ENCODE measurements at places on chromosomes 1 and 21.

GRCh38 chr1:20837554-20838192, 50.6 kb upstream of the HP1BP3 start:
- no peak for DNase-seq

GRCh38 chr1:234551032-234551378, 59.0 kb downstream of the IRF2BP2 start:
- DNase-seq: no peak

- no peak for DNase-seq
These were observed 32.6 kb upstream of the RGS8 start for GRCh38 chr1:182716740-182717720.

- DNase-seq: no peak
These were observed 82.6 kb downstream of the OLFML2B start for GRCh38 chr1:161940866-161941591.

DNA sequence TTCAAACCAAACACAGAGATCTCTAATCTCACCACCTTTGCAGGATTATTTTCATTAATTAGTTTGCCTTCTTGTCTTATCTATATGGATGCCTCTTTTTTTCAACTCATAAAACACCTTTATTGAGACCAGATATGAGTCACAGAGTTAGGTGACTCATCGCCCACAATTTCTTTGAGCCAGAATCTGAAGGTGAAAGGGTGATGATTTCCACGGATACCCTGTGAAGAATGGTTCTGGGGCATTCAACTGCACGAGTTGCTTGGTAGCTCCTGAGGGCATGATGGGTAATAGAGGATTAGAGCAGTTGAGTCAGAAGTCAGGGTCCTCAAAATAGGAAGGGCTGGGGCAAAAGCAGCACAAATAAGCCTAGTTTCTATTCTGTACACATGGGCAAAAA, 128.2 kb downstream of the TBX19 start:
- no peak for DNase-seq

- no peak for DNase-seq
These were observed 1191.0 kb upstream of the NCAM2 start for GRCh38 chr21:19807201-19807600.

DNA sequence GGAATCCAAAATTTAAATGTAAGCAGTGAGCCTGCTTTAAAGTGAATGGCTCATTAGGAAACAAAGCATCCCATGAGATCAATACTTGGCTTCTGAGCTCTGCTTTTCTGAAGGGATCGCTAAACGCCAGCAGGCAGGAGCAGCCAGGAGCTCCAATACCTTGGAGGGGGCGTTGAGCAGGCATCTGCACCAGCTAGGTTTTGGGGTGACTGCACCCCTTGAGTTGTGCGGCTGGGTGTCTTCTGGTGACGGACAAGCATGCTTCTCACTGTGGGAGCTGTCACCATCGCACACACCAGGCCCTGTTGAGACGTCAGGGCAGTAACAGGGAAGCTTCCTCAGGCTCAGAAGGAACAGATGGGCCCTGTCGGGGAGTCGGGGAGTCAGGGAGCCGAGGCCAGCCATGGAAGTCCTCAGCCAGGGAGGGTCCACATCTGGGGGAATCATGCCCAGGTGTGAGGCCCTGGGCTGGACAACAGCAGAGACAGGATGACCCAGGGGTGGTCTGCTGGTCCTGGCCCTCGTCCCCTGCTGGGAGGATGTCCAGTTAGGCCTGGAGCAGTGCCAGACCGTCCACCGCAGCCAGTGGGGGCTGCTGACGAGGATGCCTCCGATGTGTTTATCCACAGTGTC, 57.9 kb upstream of the ADARB1 start:
- no peak for DNase-seq

DNA sequence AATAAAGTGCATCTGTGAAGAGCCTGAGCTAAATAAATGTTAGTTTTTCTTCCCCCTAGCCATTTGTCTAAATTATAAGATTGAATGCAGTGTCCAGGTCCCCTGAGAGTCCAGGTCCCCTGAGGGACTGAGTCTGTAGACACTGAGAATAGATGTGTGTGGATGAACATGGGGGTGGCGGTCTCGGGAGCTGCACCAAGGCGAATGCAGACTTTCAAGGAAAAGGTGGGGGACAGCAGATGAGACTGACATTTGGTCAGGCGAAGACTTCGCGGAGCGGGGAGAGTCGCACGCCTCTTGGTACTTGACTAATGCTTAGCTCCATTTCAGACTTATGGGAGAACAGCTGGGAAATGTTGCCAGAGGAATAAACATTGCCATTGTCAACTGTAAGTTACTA, 17.7 kb upstream of the MX2 start:
- no peak for DNase-seq

- no peak for DNase-seq
These were observed 15.1 kb downstream of the LCA5L start for GRCh38 chr21:39430457-39430856.

- DNase-seq: peak; percentile 2
These were observed 43.3 kb downstream of the LRRC53 start for GRCh38 chr1:74468982-74469603.

DNA sequence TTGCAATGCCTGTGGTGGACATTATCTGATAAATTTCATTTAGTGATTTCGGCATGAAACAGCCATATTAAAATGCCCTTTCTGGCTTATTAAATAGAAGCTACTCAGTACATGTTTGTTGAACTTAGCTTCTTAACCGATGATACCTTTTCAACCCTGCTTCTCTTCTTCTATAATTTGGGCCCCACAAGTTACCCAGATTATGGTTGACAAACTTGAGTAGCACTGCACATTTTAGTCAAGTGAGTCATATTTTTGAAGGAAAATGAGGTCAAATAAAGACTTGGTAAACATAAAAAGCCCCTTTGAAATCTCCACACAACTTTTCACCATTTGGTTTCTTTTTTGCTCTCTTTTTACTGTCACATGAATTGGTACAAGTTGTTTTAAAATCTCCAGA, 33.8 kb downstream of the GIPC2 start:
- DNase-seq: no peak

DNA sequence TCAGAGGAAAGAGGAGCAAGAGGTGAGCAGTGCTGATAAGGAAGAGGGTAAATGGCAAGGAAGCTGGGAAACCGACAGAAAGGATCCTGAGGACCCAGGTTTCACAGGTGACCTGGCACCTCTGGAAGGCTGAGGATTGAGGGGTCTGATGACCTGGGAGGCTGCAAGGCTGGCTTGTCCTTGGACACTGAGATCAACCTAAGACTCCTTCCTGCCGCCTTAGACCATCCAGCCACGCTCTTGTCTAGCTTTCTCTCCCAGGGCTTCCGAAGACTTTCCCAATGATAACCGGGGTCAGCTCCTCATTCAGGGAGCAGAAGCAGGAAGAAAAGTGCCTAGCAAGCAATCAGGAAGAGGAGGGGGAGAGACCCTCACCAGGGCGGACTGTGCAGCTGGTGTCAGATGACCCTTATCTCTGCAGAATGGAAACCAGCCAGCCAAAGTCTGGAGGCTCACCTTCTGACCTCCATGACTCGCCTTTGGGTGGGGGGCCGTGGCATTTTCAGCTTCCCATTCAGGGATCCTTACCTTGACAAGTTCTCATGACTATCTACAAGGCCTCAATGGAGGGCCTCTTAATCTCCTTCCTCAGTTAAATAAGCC, 77.7 kb downstream of the CAPZB start:
- DNase-seq: no peak

DNA sequence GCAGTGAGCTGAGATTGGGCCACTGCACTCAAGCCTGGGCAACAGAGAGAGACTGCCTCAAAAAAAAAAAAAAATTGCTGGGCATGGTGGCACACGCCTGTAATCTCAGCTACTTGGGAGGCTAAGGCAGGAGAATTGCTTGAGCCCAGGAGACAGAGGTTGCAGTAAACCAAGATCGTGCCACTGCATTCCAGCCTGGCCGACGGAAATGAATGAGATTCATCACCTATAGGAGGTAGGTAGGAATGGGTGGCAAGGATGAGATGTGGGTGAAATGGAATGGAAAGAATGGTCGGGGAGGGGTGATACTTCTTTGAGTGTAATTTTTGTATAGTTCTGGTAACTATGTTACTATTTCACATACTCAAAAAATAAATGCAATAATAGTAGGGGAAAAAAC, 15.4 kb downstream of the CTXND2 start:
- no peak for DNase-seq

GRCh38 chr1:79109445-79109844, 102.9 kb upstream of the ADGRL4 start:
- no peak for DNase-seq

- DNase-seq: no peak
These were observed 189.1 kb downstream of the KAZN start for GRCh38 chr1:14787604-14788003.

DNA sequence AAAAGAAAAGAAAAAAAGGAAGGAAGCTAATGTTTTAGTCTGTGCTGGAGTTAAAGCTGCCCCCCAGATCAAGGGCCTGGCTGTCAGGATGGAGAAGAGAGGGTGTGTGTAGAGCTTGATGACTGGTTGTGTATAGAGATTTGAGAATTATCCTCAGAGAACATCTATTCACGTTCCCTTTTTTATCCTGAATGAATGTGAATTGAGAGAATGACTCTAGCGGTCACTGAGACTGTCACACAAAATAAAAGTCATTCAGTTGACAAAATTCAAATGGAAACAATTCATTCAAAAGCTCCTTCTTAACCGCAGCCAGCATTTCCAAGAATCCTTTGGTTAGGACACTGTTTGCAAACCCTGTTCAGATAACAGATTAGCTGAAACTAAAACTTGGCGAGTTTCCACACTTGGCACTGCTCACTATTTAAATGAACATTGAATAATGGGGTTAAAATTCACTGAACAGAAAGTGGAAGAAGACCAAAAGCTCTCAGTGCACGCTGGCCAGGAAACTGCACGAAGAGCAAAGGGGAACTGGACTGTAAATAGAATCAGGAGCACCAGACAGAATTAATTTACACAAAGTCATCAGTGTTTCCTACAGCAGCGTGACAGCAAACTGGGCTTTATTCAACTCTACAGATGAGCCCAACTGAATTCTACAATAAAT, 13.6 kb upstream of the FAM89A start:
- DNase-seq: no peak

- peak; percentile 76 for DNase-seq
These were observed 14.8 kb downstream of the LRRC41 start for GRCh38 chr1:46288485-46289133.

- no peak for DNase-seq
These were observed 38.7 kb downstream of the TRIM62 start for GRCh38 chr1:33143176-33143575.

GRCh38 chr21:38494251-38494642, 4.0 kb downstream of the ERG start:
- DNase-seq: no peak

GRCh38 chr1:184900507-184900906, 73.8 kb downstream of the NIBAN1 start:
- DNase-seq: no peak

- no peak for DNase-seq
These were observed 261.1 kb upstream of the RGS18 start for GRCh38 chr1:191897134-191897533.
